Bone marrow (tissue), 2 donors: ENCODE measurements at places on chromosomes 12 and 14.

DNA sequence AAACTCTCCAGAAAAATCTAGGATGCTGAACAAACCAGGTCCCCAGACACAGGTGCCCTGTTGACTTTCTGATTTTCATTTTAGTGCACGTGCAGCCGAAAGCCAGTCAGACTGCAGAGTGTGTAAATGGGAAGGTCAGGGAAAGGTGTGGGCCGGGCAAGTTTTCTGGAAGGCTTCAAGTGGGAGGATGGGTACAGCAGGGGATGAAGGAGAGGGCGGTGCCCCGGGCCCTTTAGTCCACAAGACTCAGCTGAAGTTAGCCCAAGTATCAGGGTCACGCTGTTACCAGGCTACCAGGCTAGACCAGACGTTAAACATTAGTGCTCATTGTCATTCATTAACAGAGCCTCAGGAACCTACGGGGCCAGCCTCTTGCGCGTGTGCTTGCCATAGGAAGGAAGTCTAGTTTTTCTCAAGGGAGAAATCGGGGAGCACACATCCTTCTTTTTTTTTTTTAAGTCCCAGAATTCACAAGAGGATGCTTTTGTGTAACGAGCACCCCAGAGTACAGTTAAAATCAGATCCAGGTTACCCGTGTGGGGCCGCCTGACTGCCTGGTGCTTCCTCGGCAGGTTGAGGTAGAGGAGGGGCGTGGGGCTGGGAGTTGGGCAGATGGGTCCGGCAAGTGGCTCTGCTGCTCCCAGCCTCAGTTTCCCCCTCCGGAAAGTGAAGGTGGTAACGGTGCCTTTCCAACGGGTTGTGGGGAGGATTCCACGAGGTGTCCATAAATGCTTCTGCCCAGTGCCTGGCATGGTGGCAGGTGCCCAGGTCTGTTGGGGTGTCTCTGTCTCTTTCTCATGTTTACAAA is 19.1 kb downstream of the BCL7A start:
- no peak for DNase-seq

DNA sequence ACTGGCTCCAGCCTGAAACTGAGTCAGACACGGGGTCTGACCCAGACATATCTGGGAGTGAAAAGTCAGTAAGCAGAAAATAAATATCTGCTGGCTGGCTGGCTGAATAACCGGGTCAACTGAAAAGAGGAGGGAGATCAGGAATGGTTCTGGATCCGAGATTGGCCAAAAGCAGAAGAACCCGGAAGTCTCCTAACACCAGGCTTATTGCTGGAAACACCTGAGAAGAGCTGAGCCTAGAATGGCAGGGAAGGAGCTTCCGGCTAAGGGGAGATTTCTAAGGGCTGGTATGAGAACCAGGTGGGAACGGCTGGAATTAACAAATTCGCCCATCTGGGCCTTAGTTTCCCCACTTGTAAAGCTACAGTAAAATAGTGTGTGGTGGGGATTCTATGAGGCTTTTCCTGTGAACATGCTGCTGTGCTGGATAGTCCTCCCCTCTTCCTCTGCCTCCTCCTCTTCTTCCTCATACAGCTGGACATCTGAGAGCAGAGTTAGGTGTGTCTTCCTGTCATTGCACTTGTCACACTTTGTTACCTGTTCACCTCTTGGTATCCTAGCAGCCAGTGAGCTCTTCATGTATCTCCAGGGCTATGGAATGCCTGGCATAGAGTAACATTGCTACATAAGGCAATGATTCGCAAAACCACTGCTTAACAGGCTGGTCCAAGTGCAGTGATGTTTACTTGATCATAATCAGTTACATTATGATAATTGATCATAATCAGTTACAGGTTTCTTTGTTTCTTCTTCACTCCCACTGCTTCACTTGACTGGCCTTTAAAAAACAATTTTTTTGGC is 2.0 kb upstream of the SHMT2 start:
- DNase-seq, result no peak

GRCh38 chr12:53757101-53757770 is 5.5 kb upstream of the CISTR start:
- DNase-seq, result peak; percentile 57

DNA sequence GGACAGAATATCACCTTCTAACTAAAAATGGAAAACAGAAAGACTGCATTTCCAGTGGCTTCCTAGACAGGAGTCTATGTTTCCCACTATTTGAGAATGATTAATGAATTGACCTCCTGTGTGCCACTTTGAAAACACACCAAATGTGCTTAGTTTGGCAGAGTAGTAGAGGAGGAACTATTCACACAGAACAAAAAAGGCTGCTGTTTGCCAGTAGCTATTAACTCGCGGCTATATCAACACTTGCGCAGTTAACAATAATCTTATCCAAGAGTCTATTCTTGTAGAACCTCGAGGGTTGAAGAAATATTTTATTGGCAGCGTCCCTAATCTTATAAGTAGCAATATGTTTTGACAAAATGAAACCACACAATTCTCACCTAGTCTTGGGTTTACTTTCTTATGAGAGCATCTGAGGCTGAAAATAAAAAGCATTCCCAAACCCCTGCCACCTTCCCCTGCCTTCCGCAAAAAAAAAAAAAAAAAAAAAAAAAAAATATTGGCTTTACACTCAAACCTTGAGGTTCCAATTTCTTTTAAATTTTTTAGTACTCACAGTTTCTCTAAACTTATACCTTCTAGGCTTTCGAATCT is 127.3 kb upstream of the FLRT2 start:
- no peak for DNase-seq

- DNase-seq, result no peak
Measured at GRCh38 chr14:55892906-55893305, 225.3 kb upstream of the PELI2 start.
